ENCODE measurements at places on chromosomes 7 and 10.

DNA sequence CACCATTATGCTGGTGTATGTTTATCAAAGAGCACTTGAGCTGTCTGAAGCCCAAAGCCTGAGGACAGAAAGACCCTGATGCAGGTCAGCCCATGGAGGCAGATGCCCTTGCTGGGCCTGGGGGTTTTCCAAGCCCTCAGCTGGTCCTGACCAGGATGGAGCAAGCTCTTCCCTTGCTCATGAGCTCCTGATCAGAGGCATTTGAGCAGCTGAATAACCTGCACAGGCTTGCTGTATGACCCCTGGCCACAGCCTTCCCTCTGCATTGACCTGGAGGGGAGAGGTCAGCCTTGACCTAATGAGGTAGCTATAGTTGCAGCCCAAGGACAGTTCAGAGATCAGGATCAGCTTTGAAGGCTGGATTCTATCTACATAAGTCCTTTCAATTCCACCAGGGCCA lies 13.0 kb downstream of the AQP1 start:
- no peak for DNase-seq

GRCh38 chr7:5083311-5083711 lies 37.7 kb downstream of the RBAK start:
- no peak for DNase-seq

GRCh38 chr10:50431791-50432190 lies 180.5 kb upstream of the ASAH2 start:
- DNase-seq: no peak

DNA sequence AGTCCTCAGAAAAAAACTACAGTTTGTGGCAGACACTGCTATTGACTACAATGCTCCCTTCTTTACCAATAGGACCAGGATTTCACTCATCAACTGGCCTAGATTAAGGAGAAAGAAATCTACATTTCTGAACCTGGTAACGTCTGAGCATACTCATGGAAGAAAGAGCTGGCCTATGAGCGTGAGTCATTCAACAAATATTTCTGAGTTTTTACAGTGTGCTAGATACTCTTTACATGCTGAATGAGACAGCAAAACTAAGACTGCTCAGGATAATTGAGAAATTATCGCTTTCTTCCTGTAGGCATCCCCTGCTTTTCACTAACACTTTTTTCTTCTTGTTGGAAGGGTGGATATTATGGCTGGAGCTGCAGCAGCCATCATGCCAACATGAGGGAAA lies 609.7 kb downstream of the TNS3 start:
- DNase-seq: no peak

GRCh38 chr7:40885503-40885902 lies 750.7 kb downstream of the SUGCT start:
- no peak for DNase-seq

DNA sequence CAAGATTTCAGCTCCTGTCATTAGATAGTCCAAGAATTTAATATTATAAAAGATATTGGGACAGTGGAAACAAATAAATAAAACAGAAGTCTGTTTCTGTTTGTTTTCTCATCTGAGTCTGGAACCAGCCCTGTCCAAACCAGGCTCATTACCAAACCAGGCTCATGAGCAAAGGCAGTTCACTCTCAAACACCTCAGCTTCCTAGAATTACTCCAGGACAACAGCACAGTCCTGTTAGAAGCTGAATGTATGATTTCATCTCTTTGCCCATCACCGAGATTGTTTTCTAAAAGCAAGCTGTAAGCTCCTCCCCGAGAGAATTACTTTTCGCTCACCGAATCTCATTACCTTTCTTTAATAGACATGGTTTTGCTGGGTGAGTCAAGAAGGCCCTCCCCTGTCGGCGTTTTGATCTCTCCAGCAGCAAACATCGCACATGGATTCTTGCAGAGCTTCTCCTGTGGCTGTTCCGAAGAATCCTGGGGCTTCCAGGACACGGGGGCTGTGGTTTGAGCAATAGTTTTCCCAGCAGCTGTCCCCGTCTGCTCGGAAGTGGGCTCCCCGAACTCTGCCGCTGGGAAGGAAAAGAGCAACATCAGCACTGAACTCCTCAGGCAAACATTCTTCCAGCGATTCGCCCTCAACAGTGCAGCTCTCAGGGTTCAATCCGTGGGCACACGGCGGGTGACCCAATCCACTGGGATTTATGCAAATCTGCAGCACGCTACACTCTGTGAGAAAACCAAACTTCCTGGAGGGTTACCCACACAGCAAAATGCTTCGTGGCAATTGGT lies 112.5 kb downstream of the SVIL start:
- no peak for DNase-seq

DNA sequence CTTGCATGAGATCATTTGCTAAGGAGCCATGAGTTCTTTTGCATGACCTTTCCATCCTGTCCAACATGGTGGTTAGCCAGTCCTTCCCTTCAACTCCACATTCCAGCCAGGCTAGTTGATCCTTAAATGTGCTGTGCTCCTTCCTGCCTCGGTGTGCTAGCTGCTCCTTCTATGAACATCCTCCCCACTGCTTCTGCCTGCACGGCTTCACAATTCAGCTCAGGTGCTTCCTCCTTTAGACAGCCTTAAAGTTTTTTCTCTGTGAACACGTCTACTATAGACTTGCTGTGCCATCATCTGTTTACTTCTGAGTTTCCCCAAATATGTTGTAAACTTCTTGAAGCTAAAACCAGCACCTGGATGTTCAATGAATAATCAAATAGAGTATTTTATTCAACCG lies 95.5 kb downstream of the OTUD1 start:
- DNase-seq: no peak

DNA sequence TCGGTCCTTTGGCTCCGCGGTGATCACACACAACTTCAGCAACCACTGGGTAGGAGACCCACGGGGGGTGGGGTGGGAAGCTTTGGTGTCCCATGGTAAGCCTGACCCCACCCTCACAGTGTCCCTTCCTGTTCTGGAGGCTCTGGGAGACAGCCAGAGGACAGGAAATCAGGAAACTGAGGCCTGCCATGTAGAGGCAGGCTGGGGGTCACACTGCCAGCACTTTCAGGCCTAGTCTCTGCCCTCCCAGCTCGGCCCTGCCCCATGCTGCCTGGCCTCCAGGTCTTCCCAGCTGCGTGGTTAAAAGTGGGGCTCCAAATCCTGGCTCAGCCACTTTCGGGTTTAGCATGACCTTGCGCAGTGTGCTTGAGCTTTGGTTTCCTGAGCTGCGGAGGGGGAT lies 10.9 kb downstream of the AQP1 start:
- no peak for DNase-seq

GRCh38 chr7:79451580-79451979 lies 1.9 kb downstream of the MAGI2 start:
- no peak for DNase-seq

GRCh38 chr7:1290026-1290678 lies 57.5 kb downstream of the UNCX start:
- DNase-seq: no peak

- no peak for DNase-seq
Measured at GRCh38 chr7:763762-764161, 36.7 kb upstream of the PRKAR1B start.

GRCh38 chr7:693280-693679 lies 33.2 kb upstream of the DNAAF5 start:
- no peak for DNase-seq

DNA sequence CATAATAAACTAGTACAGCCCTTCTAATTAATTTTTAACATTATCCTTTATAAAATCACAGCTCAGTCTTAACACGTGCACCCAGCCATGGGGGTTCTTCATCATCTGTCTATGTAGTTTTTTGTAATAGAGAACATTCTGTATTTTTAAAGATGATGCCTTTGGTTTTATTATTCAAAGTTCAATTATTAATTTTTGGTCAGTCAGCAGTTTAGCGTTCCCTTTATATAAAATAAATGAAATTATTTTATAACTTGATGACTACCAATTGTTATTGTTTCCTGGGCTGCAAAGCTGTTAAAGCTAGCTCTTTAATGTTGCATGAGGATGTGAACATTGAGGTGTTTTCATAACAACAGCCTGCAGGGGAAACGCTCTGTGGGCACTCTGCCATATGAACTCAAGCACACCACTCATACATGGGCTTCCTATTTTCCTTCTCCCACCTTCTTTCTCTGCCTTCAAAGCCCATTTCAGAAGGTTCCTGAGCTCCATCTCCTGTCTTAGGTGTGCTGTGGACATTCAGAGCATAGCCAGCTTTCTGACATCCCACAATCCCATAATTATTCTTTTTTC lies 172.0 kb upstream of the YAE1 start:
- no peak for DNase-seq

GRCh38 chr10:15169555-15170401 lies 1.3 kb upstream of the NMT2 start:
- DNase-seq: no peak

DNA sequence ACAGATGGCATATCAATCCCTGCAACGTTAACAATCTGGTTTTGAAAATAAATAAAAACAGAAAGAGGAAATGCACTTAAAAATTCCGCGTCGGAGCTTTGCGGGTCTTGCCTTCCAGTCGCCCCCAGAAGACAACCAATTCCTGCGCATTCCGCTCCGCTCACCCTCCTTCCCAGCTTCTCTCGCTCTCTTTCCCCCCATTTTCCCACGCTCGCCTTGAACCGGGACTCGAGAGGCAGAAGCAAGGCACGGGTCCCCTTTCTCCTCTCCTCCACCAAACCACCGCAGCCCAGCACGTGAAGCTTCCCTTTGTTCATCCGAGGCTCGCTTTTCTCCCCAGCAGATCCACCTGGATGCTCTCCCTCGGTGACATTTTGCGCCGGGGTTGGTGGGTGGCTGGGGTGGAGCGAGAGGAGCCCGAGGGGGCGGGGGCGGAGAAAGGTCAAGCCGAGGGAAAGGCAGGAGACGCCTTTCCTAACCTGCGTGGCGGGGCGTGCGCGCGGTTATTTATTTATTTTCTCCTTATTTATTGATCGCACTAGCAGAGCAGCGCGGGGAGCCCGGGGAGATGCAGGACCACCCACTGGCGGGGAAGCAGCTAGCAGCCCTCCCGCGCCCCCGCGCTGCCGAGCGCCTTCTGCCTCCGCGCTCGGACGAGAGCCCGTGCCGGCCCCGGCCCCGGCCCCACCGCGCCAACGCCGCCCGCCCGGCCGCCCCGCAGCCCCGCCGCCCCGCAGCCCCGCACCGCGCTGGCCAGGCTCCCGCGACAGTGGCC lies at the start of gene KCND2:
KCND2 (plus strand) TSS at position 475 of the 775 bp plus-strand sequence.
- DNase-seq: no peak

DNA sequence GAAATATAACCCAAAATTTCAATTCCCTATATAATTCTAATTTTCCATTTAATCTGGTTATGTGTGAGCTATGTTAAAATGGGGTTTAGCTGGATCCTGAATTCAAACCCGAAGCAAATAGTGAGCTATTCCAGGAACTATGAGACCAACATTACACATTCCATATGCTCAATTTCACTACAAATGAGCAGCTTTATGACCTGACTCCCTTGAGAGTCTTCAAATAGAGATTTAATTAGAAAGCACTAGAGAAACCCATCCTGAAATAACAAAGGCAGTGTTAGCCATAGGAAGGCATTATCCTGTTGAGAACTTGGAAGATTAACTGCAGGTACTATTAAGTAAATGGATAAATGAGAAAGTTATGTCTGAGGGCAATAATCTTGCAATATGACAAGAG lies 890.0 kb downstream of the GRM8 start:
- DNase-seq: no peak

GRCh38 chr10:61821693-61822092 lies 79.8 kb upstream of the ARID5B start:
- no peak for DNase-seq

DNA sequence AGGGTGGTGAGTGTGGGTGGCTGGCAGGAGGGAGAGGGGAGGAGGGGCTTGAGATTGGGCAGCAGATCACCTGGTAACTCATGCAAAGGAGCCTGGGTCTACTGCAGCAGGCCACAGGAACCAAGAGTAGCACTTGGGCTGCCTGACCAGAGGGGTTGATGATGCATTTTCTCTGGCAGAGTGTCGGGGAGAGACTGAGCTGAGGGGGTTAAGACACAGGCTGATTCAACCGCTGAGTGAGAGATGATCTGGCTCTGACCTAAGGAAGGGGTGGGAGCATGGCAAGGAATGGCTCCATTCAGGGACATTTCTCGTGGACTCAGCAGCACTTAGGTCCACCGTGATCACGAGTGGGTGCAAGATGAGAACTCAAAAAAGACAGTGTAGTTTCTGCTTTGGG lies 115.5 kb upstream of the STK17A start:
- no peak for DNase-seq

DNA sequence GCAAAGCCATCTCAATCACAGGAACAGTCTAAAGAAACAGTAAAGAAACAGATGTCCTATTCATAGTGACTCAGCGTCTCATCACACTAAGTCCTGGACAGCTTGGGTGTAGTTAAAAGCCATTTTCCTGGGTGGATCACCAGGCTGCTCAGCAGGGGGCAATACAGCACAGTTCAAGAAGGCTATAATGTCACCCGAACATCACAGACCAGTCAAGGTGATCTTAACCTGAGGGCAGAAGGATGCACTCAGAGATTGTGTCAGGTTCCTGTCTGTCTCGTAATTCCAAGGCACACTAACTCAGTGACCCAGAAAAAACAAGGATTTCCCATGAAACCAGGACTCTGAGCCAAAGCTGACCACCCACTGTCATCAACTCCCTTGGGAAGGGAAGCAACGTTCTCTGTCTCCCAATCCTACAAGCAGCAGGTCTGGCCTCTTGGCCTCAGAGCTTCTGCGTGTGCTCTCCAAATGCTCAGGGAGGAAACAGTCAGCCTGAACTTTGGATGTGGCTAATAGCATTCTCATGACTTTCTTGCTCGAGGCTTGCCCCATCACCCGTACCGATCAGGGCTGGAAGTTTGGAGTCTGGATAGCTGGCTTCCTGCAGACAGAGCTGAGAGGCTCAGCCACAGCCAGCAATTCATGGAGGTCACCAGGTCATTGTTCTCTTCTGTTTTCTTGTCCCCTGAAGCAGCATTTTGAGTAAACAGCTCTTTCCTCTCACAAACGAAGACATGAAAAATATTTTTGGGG lies 90.4 kb upstream of the FAM171A1 start:
- DNase-seq: no peak

GRCh38 chr10:85531706-85532105 lies 834.9 kb downstream of the GRID1 start:
- DNase-seq: no peak

DNA sequence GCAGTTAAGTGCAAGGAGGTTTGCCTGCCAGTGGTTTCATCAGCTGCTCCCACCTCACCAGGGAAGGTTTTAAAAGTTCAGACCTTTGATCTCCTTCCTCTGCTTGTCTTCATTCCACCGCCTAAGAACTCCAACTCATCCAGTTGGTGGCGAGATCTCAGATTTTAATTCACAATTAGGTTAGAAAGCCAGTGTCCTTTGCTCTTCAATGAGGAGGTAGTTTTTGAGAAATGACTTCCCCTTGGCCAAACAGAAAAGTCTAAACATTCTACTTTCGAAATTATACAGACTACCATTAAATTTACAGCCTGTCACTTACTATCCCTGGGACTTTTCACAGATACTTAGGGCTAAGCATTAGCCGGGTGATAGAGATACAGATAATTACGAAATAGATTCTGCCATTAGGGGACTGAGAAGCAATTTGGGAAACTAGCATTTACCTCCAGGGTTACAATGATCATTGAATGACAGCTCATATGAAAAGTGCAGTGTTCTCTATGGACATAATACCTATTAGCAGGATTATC lies 513.4 kb upstream of the GHITM start:
- DNase-seq: no peak
